ENCODE measurements at places on chromosomes 6 and 20.

DNA sequence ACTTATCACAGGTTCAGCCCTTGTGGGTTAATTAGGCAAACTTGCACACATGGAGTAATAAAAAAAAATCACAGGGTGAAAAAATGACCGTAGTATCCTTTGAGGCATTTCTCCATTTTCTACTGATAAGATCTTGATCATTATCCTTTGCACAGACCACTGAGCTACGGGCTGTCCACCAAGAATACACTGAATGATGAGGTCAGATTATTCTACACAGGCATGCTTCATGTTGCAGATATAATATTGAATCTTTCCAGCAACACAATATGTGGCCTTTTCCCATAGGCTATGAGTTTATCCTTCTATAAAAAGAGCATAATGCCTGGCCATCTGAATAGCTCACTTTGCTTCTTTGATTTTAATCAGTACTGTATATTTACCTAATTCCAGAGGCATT is 168.9 kb downstream of the FRK start:
- H3K4me3 ChIP-seq: no peak overlapping the region
- no peak overlapping the region for H3K27ac ChIP-seq
- DNase-seq: no peak
- H3K36me3 ChIP-seq: no peaks in the 10 kb centered on the region

GRCh38 chr6:35474942-35475570 is 6.9 kb downstream of the RPL10A start:
- H3K27me3 ChIP-seq: no peaks in the 10 kb centered on the region
- DNase-seq: no peak
- H3K4me1 ChIP-seq: peaks cover 22% of the 10 kb centered on the region
- no peak overlapping the region for H3K4me3 ChIP-seq

DNA sequence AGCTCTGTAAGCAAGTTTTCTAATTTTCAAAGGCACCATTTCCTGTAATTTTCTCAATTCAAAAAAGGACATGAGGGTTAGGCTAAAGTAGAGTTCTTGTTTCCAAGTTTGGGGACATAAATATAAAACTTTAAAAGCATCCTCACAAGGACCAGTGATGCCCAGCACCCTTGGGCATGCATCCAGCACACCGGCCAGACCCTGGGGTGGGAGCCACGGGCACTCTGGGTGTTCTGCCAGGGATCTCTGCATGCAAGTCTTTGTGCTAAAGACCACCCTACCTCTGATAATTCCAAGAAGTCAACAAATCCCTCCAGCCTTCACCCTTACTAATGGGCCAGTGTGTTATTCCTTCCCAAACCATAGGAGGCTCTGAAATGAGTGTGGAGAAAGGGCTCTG is 46.5 kb downstream of the PLCG1 start:
- H3K27me3 ChIP-seq: no peaks in the 10 kb centered on the region
- no peak overlapping the region for H3K4me3 ChIP-seq
- H3K4me1 ChIP-seq: peaks cover 5% of the 10 kb centered on the region
- DNase-seq: no peak
- no peak overlapping the region for H3K27ac ChIP-seq
- H3K36me3 ChIP-seq: no peaks in the 10 kb centered on the region

GRCh38 chr20:34526466-34526865 is 10.2 kb downstream of the DYNLRB1 start:
- no peak overlapping the region for H3K4me3 ChIP-seq
- no peak for DNase-seq
- H3K4me1 ChIP-seq: peaks cover 10% of the 10 kb centered on the region
- peaks cover 39% of the 10 kb centered on the region for H3K36me3 ChIP-seq
- no peaks in the 10 kb centered on the region for H3K27me3 ChIP-seq

DNA sequence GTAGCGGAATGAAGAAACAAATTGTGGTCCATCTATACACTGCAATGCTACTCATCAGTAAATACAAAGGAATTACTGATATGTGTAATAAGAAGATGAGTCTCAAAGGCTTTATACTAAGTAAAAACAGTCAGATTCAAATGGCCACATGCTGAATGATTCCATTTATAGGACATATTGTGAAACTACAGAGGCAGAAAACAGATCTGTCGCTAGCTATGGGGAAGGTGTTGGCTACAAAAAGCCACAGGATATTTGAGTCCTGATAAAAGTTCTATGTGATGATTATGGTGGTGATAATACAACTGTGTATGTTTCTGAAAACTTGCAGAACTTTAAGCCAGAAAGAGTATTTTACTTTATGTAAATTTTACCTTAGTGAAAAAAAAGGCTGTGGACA is 313.2 kb downstream of the HDGFL1 start:
- no peak overlapping the region for H3K4me3 ChIP-seq
- H3K4me1 ChIP-seq: no peaks in the 10 kb centered on the region
- no peaks in the 10 kb centered on the region for H3K36me3 ChIP-seq
- no peak overlapping the region for H3K27ac ChIP-seq
- DNase-seq: no peak

DNA sequence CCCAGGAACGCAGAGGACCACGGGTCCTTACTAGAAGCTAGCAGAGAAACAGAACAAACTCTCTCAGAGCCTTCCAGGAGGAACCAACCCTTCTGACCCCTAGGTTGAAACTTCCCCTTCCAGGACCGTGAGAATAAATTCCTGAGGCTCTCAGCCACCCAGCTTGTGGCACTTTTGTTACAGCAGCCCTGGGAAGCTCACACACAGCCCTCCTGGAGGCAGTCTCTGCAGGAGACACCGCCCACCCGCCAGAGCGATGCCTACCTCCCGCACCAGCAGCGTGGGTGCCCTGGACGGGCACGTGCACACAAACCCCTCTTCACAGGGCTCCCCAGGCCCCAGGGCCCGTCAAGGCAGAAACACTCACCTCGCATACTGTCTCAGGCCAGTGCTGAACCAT is 4.2 kb downstream of the RNASET2 start:
- H3K27ac ChIP-seq: no peak overlapping the region
- no peaks in the 10 kb centered on the region for H3K27me3 ChIP-seq
- H3K4me1 ChIP-seq: peaks cover 60% of the 10 kb centered on the region
- peaks cover 14% of the 10 kb centered on the region for H3K36me3 ChIP-seq
- no peak overlapping the region for H3K4me3 ChIP-seq

DNA sequence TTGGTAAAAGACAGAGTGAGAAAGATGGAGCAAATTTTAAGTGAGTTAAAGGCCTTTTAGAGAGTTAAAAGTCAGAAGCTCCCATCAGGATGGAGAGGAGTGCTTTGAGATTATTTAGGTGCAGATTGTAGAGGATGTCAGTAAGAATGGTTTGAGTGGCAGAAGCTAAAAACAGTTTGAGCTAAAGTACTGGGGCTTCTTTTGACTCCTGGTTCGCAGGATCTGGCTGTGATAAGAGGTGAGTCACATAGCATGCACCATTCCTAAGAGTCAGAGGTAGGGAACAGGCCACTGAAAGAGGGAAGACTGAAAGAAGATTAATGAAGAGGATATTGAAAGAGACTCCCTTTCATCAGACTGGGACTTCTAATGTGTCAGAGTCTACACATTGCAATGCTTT is 1047.9 kb upstream of the MAP3K7 start:
- no peak overlapping the region for H3K4me3 ChIP-seq
- no peak for DNase-seq
- no peaks in the 10 kb centered on the region for H3K27me3 ChIP-seq

- H3K4me3 ChIP-seq: no peak overlapping the region
- no peaks in the 10 kb centered on the region for H3K4me1 ChIP-seq
- no peaks in the 10 kb centered on the region for H3K36me3 ChIP-seq
- no peaks in the 10 kb centered on the region for H3K27me3 ChIP-seq
- no peak overlapping the region for H3K27ac ChIP-seq
- no peak for DNase-seq
Measured at GRCh38 chr6:104753251-104753650, 106.5 kb downstream of the HACE1 start.

DNA sequence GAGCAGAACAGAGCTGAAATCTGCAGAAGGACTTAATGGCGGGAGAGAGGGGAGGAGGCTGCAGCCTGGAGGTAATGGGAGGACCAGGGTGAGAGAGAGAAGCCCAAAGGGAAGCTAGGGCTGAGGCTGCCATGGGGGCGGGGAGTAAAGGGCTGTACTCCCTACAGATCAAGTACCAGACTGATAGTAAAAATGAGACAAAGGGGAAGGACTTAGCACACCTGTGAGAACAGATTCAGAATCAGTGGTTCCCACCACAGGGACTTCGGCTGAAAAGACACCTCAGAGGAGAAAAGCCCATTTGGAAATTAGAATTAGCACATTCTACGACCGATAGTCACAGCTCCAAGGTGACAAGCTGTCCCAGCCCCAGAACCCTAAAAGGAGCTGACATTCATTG is 6.4 kb upstream of the TBXT start:
- H3K4me1 ChIP-seq: peaks cover 10% of the 10 kb centered on the region
- H3K36me3 ChIP-seq: no peaks in the 10 kb centered on the region
- H3K4me3 ChIP-seq: no peak overlapping the region
- no peak for DNase-seq
- no peak overlapping the region for H3K27ac ChIP-seq

- H3K27ac ChIP-seq: no peak overlapping the region
- H3K4me3 ChIP-seq: no peak overlapping the region
- H3K36me3 ChIP-seq: no peaks in the 10 kb centered on the region
Measured at GRCh38 chr20:21219686-21220085, 83.4 kb upstream of the XRN2 start.

DNA sequence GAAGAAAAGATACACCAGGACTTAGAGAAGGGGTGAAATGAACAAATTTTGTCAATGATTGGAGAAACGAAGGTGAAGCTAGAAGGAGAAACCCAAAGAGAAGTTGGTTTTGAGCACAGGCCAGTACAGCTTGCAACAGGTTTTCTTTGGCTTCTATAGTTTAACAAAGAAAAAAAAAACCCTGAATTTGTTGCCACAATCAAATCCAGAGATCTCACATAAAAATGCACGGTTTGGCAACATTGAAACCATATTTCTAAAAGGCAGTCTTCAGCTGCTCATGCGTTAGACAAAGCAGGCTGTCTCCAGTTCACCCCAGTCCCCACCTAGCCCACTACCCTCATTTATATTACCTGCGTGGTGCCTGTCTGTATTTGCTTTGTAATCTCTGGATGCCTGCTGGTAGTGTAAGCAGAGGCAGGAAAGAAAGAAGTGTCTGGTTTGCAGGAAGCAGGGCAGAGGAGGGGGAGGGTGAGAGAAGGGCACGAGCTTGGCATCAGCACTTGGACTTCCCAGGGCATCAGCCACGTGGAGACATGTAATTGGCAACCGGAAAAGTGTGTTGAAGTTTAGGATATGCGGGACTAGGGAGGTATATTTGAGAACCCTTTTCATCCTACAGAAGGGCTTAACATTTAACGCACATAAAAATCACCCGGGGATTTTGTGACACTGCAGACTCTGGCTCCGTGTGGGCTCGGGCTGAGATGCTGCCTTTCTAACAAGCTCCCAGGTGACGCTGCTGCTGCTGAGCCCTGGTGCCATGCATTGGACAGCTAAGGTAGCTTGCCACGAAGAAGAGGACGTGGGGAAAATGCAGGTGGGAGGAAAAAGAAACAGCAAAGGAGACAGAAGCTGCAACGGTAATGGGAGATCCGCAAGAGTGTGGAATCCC is 14.4 kb downstream of the PFDN4 start:
- H3K4me3 ChIP-seq: no peak overlapping the region
- DNase-seq: no peak
- no peak overlapping the region for H3K27ac ChIP-seq
- H3K27me3 ChIP-seq: no peaks in the 10 kb centered on the region

DNA sequence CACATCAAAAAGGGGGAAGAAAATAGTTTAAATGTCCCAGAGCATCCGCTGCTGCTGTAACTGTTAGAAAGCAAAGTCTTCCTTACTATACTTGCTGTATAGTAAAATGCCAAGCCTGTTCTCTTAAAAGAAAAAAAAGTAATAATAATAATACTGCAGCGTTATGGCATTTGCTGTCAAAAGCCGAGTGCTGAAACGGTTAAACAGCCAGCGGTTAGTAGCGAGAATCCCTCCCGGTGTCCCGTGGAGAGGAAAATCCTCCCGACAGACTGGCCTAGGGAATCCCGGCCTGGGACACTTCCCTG is 19.5 kb upstream of the NFATC2 start:
- no peak for DNase-seq
- peaks cover 52% of the 10 kb centered on the region for H3K27me3 ChIP-seq
- no peaks in the 10 kb centered on the region for H3K36me3 ChIP-seq
- peak overlapping the region; percentile 36 for H3K4me3 ChIP-seq
- H3K27ac ChIP-seq: no peak overlapping the region

GRCh38 chr20:50594591-50595432 is 84.6 kb downstream of the PTPN1 start:
- H3K27me3 ChIP-seq: no peaks in the 10 kb centered on the region
- H3K4me1 ChIP-seq: no peaks in the 10 kb centered on the region
- DNase-seq: no peak
- no peak overlapping the region for H3K4me3 ChIP-seq
- H3K36me3 ChIP-seq: no peaks in the 10 kb centered on the region

DNA sequence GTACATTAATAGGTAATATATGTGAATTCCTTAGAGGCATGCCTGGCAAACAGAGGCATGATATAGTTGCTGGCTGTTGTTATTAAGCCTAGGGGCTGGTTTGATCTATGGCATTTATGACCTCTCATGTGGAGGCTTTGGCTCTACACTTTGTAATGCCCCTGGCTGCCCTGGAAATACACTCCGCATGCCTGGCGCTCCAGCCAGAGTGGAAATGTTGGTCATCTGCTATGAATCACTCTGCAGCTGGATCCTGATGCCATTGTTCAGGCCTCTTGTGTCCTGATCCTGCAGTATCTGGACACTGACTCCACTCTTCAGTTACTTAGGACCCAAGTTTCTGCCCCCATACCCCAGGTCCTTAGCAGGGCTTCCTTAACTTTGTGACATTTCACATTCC is 200.5 kb upstream of the PCSK2 start:
- DNase-seq: no peak
- no peak overlapping the region for H3K27ac ChIP-seq
- no peaks in the 10 kb centered on the region for H3K4me1 ChIP-seq
- H3K4me3 ChIP-seq: no peak overlapping the region
- no peaks in the 10 kb centered on the region for H3K36me3 ChIP-seq

DNA sequence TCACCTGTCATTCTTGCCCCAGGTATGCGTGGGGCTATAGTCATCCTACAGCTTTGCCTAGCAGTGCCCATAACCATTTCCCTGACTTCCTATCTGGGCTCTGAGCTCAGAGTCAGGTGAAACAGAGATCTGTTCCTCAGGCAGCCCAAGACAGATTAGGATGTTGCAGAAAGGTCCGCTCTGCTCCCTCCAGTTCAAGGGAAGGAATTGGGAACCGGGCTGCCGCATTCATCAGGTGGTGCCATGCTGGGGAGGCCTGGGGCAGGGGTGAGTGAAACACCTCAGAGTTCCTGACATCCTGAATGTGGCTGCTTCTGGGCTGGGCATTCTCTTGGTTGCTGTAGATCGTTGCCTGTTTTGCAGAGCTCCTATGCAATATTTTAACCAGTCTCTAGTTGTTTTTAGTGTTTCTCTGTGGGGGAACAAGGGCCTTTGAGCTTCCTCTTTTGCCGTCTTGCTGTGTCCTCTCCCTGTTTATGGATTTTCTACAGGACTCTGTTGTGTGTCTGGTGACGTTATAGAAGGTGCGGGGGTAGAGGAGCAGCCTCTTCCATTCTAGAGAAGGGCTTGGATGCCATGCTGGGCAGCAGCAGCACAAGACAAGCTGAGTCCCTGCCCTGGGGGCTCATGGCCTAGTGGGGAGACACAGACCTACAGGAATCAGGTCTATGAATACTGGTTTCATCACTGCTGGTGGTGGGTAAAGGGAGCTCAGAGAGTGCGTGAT is 9.2 kb downstream of the ENTPD6 start:
- DNase-seq: no peak
- no peaks in the 10 kb centered on the region for H3K36me3 ChIP-seq
- no peak overlapping the region for H3K27ac ChIP-seq
- H3K4me1 ChIP-seq: no peaks in the 10 kb centered on the region
- no peak overlapping the region for H3K4me3 ChIP-seq

- H3K4me3 ChIP-seq: no peak overlapping the region
- no peaks in the 10 kb centered on the region for H3K4me1 ChIP-seq
Measured at GRCh38 chr6:133298801-133299200, 57.6 kb downstream of the EYA4 start.

GRCh38 chr6:69729870-69730449 is 66.8 kb downstream of the LMBRD1 start:
- H3K36me3 ChIP-seq: peaks cover 3% of the 10 kb centered on the region
- no peak overlapping the region for H3K4me3 ChIP-seq
- no peaks in the 10 kb centered on the region for H3K27me3 ChIP-seq
- no peak overlapping the region for H3K27ac ChIP-seq

All from CD8-positive, alpha-beta memory T cell (primary cell).